ENCODE measurements at places on chromosomes 2 and 18.

DNA sequence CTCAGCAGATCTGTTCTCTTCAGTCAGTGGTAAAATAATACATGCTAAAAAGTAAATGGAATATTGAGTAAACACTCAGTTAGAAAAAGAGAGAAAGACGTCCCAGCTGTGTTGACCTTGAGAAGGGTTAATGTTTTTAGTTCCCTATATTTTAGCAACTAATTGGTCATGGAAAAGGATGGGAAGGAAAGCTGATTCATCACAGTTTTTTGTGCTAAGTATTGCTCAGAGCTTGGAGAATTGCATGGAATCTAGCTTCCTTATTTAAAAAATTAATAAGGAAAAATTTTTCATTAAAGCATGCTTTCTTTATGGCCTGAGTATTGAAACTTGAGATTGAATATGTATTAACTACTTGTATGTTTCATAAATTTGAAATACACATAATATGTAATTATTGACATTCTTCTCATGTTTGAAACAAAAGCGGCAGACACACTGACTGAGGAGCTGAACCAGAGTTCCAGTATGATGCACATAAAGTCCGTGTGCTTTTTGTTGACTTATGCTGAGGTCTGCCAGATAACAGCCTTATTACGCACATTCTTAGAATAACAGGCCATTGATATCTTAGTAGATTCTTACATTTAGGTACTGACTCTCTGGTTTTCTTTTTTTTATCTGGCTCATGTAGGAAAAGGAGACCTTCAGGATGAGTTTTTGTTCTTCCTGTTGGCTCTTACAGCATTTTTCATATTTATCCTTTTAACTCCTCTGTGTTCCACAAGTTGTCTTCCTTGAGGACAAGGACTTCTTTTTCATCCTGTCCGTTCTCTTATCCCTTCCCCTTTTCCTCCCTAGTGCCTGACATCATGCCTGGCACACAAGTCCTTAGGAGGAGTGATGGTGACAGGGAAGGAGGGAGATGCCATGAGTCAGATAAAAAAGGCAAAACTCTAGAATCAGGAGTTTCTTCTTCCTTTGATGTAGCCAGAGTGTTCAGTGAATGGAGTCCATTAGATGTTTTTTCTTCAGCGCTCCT, 194.1 kb downstream of the PTPRM start:
- DNase-seq: no peak

GRCh38 chr2:106904242-106904641, 18.3 kb upstream of the ST6GAL2 start:
- DNase-seq: no peak

DNA sequence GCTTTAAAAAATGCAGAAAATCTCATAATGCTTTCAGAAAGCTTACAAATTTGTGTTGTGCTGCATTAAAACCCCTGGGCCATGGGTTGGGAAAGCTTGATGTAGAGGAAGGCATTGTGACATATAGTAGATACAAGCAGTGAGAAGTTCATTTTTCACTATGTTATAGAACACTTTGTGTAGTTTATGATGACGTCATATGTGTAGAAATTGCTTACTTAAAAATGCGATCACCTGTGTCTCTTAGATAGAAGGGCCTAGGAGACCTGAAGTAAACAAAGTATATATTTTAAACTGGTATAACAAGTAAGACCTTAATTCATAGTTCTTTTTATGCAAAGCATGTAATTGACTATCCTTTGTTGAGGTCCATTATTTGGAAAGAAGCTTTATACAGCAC, 393.5 kb downstream of the ARHGAP15 start:
- DNase-seq: no peak

- no peak for DNase-seq
Observed at GRCh38 chr18:75923169-75923568, 495.7 kb upstream of the SMIM21 start.

GRCh38 chr2:114543236-114543766, 100.9 kb downstream of the DPP10 start:
- no peak for DNase-seq

GRCh38 chr2:141942006-141942789, 188.6 kb downstream of the LRP1B start:
- DNase-seq: no peak

DNA sequence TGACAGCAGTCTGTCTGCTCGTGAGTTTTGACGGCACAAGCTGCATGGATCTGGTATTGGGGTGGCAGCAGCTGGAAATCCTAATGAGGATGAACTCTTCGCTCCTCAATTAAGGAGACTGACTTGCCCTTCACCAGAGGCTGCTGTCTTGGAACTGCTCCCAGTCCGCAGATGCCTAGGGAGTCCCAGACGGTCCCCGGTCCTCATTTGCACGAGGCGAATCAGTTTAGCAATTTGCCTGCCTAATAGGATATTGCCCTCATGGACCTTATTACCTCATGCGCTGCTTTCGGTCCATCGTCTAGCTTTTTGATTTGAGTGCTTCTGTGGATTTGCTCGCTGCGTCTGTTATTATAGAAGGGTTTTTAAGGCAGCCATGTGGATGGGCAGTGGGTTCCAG, 40.6 kb downstream of the ASAP2 start:
- no peak for DNase-seq

DNA sequence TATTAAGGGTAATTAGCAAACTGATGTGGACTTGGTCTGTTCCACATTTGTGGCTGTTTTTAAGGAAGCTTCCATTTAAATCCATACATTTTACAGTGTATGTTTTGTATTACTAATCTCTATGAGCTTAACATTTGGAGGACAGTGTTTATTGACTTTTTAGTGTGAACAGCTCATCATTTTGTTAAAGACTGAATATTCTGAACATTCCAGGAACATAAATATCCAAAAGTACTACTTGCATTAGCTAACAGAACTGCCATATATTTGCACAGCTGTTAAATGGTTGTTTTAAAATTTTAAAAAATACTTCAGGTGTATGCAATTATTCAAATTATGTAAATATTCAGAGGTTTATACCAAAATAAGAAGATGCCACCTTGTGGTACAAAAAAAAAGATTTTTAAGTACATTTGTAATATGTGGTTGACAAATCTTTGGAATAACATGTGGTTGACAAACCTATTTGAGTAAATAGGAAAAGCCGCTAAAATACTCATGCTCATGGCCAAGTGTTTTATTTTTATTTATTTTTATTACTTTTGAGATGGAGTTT, 439.7 kb upstream of the FANCL start:
- DNase-seq: no peak

- DNase-seq: no peak
Observed at GRCh38 chr18:55382277-55382805, 205.7 kb downstream of the TCF4 start.

DNA sequence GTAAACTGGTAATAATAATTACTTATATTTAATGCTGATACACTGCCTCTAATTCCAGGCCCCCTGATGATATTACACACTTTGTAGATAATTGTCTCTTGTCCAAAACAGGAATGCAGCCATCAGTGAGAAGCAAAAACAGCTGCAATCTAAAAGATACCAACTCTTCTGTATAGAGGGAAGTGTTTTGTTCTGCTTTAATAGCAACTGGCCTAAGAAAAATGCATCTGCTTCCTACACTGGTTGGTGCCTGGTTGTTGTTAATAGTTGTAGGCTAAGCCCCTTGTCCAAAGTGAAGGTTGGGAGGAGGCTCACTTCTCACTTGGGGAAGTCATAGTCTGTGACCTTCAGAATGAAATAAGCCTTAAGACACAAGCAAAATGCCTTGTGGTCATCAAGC, 332.0 kb downstream of the ZNF521 start:
- DNase-seq: no peak

DNA sequence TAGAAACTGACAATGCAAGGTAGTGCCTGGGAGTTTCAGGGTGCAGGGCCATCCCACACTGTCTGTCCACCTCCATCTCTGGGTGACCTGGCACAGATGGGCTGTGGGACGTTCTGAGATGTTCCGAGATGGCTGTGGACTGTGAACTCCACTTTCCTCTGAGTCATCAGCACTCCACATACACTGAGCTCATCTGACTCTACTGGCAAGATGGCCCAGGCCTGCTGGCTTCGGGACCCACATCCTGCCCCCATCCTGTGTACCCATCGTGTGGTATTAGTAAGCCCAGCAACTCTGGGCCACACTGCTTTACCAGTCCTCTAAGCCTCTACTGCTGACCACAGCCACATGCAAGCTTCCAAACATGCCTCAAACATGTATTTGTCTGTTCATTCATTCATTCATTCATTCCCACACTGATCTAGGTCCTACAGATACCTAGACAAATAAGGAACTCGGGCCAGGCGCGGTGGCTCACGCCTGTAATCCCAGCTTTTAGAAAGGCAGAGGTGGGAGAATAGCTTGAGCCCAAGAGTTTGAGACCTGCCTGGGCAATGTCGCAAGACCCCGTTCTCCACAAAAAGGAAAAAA, 124.8 kb upstream of the CXCR4 start:
- DNase-seq: peak; percentile 42

GRCh38 chr2:130339885-130340745, 2.6 kb upstream of the IMP4 start:
- DNase-seq: no peak

DNA sequence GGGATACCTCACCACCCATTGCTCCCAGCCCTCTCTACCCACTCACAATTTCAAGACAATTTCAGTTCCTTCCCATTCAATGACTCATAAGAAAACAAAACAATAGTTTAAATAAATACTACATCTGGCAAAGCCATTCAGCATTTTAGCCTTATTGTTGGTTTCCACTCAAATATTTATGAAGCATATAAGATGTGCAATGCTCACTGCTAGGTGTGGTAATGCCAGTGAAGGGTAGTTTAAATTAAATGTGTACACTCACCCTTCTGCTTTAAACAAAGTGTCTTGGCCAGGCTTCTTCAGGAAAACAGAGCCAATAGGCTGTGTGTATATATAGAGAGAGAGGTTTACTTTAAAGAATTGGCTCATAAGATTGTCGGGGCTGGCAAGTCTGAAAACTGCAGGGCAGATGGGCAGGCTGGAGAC, 37.0 kb downstream of the INO80C start:
- no peak for DNase-seq

DNA sequence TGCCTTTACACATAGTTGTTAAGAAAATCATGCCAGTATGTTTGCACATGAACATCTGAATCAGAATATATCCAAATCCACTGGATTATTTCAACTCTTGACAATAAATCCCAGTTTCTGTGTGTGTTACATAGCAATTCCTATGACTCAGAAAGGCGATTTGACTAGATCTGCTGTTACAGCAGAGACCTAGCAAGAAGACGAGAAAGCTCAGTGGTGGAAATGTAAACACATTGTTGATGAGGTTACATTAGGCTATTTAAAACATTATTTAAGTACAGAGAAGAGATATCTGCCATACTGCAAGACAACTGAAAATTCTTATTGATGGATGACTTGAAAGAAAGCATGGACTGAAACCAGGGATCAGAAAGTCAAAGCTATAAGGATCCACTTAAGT, 73.0 kb upstream of the SMIM21 start:
- no peak for DNase-seq

DNA sequence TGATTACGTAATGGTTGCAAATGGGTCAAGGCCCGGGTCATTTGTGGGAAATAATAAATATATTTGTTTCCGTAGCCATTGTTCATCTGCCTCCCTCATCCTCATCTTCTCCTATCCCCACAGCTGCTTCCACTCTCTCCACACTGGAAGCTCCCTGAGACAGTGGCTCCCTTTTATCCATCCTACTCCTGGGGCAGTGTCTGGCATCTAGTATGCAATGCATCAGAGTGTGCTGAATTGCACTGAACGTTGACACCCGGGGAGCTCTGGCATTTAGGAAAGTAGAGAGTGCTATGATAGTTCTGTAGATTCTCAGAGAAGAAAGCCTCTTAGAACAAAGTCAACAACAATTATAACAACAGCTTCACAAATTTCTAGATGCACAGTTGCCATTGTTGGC, 45.5 kb upstream of the NAB1 start:
- DNase-seq: no peak

DNA sequence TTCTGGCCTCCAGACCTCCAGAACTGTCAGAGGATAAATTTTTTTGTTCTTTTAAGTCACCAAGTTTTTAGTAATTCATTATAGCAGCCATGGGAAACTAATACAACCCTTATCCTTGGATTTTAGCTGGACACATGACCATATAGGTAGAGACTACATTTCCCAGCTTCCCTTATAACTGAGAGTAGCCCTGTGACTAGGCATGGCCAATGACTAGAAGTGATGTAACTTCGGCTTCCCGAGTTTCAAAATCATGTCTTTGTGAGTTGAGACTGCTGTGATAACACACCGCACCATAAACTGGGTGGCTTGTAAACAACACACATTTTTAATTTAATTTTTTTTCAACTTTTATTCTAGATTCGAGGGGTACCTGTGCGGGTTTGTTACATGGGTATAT, 134.0 kb upstream of the SERTAD2 start:
- no peak for DNase-seq

- no peak for DNase-seq
Observed at GRCh38 chr2:20609349-20609994, 41.4 kb downstream of the HS1BP3 start.

Measured in T-cell (primary cell).